Forelimb muscle (tissue), 1 donor: ENCODE measurements at places on chromosomes 5 and 9. TPM values are rescaled to one million over a fixed set of nuclear protein-coding genes. Genes with fewer than 3 reads are reported as not detected.

- DNase-seq: no peak
Measured at GRCh38 chr5:115180165-115180709, 10.5 kb upstream of the TRIM36 start.

DNA sequence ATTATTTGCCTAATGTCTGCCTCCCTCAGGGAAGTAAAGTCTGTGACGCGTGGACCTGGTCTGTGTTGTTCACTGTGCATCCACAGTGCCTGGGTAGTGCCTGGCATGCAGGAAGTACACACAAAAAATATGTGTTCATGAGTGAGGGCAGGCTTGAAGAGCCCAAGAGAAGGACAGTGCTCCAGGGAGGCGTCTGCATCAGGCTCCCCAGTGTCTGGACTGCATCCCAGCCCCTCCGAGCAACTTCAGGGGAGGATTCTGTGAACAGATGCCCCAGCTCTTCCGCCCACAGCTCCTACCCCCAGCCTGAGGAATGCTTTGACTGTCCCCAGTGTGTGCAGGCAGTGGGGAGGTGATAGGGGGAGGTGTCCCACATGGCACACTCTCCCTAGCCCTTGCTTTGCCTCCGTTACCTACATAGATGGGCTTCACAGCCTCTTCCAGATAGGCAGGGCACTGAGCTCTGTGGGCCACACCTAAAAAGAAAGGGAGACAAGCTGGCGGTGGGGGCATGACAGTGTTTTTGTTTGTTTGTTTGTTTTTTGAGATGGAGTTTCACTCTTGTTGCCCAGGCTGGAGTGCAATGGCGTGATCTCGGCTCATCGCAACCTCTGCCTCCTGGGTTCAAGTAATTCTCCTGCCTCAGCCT lies 25.4 kb downstream of the IRF1 start:
- DNase-seq: no peak

- DNase-seq: no peak
Measured at GRCh38 chr5:111043712-111044506, 27.6 kb upstream of the TSLP start.

DNA sequence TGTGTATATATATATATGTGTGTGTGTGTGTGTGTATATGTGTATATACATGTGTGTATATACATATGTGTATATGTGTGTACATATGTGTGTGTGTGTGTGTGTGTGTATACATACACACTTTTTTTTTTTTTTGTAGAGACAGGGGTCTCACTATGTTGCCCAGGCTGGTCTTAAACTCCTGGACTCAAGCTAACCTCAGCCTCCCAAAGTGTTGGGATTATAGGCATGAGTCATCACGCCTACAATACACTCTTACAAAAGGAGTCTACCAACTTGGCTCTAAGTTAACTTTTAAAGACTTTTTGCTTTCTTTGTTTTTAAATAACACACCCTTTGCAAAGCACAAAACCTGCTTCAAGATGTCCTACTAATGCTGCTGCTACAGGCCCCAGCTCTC lies 2.1 kb downstream of the C9orf78 start:
- no peak for DNase-seq

- DNase-seq: peak; percentile 20
Measured at GRCh38 chr5:147857302-147858129, 21.0 kb upstream of the SCGB3A2 start.

CDH12 gene
- polyA plus RNA-seq: 1.3 TPM

HMCN2 gene
- 12.3 TPM for polyA plus RNA-seq
